GM06990 (cell line): ENCODE measurements at places on chromosomes 12 and 14.

GRCh38 chr14:24279301-24280186 lies 8.1 kb upstream of the RABGGTA start:
- DNase-seq: peak; percentile 43

DNA sequence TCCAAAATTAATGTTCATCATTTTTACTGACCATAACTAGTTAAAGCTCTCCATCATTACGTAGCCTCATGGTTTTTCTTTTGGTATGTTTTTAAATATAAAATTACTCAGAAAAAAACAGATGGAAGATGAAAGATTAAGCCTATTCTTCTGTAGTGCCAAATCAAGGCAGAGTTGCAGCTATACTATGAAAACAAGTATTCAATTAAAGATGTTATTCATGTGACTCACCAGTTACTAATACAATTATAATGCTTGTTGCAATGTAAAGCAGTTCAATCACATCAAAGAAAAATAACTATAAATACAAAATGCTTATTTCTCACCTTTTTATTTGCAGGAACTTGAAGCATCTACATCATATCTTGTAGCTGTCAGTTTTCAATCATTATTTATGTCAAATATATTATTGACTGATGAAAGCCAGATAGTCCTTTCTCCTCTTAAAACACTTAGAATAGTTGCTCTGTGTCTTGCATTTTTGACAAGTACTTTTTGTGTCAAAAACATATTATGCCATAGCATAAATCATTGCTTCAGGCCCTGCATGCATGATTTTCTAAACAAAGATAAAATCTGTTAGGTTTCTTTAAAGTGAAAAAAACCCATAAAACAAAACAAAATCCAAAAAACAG lies 36.0 kb upstream of the TRHDE start:
- DNase-seq: no peak

GRCh38 chr14:22221508-22221907 lies 367.5 kb downstream of the DAD1 start:
- DNase-seq: no peak

DNA sequence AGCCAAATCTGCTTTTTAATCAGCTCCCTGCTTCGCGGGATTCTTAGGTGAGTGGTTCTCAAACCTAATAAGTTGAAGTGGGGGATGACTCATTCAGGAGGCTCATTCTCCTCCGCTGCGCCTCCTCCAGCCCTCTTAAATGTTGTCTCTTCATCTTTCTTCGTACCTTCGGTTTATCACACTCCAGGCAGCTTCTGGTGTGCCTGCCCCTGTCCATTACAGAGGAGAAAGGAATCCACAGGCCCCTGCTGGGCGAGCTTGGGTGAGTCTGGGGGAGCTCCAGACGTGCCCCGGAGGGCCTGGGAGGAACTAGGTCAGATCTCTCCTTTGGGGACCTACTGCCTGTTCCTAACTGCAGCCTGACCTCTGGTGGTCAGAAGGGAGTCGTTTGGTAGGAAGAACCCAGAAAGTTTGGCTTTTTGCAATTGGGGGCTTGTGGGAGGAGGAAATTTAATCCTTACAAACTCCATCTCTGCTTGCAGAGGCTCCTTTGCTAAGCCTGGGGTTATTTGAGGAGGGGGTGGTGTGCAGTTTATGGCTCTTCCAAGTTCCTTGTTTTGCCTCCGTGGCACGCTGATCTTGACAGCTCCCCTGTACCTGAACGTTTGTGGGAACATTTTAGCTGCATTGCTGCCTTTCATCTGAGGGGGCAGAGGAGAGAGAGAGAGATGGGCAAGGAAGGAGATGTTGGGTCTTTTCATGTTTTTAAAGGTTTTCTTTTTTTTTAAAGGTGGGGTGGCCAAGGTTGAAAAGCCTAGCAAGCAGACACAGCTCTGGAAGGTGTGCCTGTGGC lies 84.1 kb upstream of the GNG2 start:
- DNase-seq: peak; percentile 15

DNA sequence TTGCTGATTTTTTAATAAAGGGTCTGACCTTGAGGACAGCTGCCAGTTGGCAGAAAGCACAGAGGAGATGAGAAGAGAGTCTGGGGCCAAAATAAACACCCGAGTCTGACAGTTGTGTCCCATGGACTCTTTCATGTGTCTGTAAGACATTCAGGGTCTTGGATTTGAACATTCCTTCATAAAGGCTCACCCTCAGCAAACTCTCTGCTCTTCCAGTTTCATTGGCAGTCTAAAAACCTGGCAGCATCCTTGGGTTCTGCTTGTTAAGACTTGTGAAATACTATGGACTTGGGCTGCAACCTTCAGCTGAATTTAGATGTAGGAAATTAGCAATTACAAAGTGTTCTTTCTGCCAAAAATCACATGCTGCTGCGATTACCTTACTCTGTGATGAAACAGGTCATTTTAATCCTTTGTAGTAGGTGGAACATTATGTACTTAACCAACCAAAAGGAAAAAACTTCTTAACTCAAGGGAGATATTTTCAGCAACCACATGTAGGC lies 32.0 kb upstream of the LMNTD1 start:
- DNase-seq: no peak

GRCh38 chr12:95859947-95860850 lies 1.4 kb downstream of the SNRPF start:
- DNase-seq: no peak

- DNase-seq: no peak
Measured at GRCh38 chr12:5081016-5081415, 37.3 kb downstream of the KCNA5 start.

DNA sequence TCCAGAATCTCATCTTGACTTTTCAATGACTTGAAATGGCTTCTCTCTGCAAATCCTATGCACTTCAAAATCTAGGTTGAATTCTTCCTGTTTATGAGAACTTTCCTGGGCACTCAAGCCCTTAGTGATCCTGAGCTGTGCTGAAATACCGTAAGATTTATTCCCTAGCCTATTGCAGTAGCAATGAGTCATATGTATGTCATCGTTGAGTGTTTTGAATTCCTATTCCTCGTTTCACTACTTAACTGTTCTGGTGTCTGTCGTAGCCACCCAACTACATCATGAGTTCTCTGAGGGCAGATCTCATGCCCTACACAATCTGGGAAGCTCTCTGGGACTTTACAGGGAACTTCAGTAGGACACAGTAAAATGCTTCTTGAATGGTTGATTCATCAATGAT lies 190.8 kb upstream of the TMEM132C start:
- DNase-seq: no peak

DNA sequence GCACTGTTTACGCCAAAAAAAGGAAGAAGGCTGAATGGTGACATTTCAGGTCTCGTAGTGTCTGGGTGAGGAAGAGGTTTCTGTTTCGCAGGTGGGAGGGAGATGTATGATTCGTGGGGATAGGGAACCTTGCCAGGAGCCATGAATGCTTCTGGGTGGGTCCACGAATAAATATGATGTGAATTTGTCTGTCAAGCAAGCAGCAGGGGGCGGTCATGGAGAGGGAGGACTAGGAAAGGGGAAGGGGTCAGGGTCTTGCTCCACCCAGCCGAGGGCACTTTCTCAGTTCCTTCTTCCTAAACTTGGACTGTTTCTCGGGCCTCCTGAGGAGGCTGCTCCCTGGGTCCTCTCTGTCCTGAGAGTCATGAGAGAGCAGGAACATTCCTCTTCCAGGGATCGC lies 72.5 kb downstream of the LGMN start:
- no peak for DNase-seq

DNA sequence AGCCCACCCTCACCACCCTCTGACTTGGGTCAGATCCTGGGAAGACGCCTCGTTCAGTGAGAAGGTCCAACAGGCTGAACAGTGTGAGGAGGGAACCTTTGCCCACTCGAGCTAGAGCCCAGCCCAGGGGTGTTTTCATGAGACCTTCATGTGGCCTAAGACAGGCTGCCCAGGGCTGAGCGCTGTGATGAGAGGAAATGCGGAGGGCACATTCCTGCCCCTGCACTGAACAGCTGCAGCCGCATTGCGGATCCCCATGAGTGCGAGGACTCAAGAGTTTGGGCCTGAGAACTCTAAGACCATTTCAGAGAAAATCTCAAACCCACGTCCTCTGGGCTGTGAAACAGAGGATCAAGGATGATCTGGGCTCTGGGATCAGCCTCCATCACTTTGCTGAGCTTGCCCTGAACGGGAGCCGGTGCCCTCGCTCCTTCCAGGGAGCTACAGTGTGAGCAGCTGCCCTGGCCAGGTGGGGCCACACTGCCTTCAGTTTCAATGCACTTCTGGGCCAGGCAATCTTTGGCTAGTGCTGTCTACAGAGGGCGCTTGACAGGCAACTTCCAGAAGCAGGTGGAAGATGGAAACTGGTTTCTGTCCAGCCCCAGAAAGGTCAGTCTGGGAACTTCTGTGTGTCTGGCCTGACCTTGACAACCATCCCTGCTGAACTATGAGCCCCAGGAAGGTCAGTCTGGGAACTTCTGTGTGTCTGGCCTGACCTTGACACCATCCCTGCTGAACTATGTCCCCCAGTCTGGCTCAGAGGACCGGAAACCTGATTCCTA lies 43.5 kb upstream of the P2RX7 start:
- no peak for DNase-seq

DNA sequence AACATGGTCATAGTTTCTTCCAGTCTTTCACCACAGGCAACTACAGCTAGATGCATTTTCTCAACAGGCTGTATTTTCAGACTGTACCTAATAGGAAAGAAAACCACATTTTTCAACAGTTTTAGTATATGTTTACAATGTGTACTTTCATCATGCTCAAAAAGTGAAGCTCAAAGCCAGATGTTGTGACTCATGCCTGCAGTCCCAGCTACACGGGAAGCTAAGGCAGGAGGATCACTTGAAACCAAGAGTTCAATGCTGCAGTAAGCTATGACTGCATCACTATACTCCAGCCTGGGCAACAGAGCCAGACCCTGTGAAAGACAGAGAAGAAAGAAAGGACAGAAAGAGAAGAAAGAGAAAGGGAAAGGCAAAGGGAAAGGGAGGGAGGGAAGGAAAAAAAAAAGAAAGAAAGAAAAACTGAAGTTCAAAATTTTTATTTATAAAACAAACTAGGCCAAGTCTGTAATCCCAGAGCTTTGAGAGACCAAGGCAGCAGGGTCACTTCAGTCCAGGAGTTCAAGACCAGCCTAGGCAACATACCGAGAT lies 25.5 kb downstream of the GXYLT1 start:
- no peak for DNase-seq

DNA sequence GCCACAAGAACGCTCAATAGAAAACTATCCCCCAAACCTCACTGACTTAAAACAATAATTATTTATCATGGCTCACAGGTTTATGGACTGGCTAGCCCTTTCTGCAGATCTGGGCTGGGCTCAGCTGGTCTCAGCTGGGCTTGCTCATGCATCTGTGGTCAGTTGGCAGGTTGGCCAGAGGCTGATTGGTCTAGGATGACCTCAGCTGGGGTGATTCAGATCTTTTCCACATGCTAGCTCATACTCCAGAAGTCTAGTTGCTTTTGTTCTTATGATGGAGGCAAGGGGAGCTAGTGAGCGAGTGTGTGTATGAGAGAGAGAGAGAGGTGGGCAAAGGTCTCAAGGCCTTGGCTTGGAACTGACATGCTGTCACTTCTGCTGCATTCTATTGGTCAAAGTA lies 181.2 kb upstream of the NRXN3 start:
- DNase-seq: no peak

DNA sequence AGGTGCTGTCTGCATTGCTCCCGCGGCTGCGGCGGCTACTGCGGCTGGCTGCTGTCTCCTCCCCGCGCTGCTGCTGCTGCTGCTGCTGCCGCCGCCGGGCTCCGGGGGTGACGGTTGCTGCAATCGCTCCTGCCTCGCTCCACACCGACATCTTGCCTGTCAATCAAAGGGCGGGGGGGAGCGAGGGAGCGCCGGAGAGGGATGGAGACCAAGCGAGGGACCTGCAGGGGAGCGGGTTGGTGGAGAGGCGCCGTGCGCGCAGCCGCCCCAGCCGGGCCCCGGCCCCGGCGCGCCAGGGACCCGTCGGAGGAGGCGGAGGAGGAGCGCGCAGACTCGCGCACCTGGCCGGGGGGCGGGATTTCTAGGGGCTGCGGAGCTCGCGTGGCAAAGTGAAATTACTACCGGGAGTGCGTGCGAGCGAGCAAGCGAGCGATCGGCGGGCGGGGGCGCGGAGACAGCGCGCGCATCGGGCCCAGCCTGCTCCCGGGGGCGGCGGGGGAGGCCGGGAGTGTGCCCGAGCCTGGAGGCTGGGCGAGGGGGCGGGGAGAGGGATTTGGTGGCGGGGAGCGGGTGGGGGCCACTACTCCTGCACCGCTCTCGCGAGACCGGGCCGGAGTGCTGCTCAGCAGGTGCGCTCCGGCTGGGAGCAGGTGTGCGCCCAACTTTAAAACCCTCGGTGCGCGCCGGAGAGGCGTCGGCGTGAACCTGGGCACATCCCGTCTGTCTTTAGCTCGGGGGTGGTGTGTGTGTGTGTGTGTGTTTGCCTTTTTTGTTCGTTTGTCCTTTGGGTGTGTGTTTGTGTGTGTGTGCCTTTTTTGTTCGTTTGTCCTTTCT lies at the start of gene KSR2:
Gene KSR2, minus strand, starts transcription at position 165 of the 834 bp plus-strand sequence. CDS start 735 bp downstream, outside the sequence.
- peak; percentile 79 for DNase-seq

GRCh38 chr12:53571295-53571694 lies 54.9 kb downstream of the ATF7 start:
- DNase-seq: no peak

DNA sequence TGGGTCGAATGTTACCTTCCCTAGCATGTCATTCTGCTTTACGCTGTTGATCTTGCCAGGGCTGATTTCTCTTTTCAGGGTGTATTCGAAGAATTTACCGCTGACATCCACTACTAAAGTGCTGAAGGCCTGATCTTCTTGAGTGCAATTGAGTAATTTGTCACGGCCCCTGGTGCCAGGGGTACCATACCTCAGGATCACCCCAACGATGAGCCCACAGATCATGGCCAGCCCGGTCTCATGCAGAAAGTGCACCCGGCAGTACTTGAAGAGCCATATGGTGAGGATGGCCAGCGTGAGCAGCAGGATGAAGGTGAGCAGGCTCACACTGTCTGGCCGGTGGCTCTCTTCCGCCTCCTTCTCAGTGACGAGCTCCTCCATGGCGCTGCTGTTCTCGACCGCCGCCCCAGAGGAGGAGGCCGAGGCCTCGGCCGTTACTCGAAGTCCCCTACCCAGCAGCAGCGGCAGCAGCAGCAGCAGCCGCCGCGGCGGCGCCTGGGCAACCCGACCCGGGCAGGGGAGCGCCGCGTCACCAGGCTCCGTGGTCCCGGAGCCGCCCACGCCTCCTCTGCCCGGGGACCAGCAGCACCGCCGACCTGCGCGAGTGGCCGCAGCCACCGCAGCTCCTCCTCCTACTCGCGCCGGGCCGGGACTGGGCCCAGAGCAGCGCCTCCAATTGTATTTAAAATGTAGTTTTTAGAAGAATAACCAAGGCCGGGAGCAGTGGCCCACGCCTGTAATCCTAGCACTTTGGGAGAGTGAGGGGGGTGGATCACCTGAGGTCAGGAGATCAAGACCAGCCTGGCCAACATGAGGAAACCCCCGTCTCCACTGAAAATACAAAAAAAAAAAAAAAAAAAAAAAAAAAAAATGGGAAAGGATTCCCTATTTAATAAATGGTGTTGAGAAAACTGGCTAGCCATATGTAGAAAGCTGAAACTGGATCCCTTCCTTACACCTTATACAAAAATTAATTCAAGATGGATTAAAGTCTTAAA lies 58.5 kb upstream of the TMPO start:
- peak; percentile 50 for DNase-seq
